ENCODE measurements at places on chromosomes 5 and 9.

DNA sequence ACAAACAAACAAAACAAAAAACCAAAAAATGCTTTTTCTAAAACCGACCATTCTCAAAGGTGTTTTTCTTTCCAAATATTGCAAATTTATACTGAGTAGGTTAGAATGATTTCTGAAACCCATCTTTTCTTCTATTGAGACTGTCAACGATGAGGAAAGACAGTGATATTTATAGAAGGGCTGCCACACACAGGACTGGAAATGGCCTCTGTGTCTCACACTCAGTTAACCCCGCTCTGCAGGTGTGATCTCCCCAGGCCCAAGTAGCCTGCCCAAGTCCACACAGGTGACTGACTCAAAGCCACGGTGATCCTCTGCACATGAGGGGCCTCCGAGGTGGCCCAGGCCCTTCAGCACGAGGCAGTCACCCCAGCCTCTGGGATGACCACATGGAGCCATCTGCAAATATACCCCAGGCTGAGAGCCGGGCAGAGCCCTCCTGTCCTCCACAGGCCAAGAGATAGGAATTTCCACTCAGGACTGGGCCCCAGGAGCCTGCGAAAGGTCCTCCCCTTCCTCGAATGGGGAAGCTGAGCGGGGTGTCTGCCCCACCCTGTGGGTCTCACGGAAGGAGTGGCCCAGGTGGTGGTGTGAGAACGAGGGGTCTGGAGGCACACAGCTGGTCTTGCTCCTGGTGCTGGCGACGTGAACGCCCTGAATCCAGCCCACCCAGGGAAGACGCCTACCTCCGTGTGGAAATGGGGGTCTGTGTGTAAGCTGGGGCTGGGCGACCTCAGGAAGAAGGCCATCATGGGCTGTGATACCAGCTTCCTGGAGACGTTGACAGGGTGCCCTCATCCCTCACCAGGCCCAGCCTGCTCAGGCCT lies 53.0 kb upstream of the PHYKPL start:
- DNase-seq = no peak

DNA sequence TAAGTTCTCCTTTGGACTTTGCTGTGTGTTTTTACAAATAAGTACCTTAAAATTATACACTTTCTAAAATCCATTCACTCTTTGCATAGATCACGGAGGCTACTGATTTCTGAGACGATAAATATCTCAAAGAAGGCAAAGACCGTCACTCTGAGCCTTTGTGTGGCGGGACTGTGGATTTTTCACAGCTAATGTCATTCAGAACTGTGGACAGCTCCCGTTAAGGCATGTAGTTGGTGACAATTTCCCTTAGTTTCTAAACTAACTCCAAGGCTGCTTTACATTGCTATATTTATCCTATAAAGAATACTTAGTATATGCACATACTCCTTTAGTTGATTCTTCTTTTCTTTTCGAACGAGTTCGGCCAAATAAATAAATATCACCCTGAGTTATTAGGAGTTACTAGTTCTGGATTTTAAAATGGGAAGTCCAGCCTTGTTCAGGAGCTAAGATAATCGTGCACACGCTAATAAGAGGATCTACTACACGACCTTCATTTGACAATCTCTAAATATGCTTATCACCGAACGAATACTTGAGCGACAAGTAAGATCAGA lies 1.8 kb downstream of the HCN1 start:
- no peak for DNase-seq

DNA sequence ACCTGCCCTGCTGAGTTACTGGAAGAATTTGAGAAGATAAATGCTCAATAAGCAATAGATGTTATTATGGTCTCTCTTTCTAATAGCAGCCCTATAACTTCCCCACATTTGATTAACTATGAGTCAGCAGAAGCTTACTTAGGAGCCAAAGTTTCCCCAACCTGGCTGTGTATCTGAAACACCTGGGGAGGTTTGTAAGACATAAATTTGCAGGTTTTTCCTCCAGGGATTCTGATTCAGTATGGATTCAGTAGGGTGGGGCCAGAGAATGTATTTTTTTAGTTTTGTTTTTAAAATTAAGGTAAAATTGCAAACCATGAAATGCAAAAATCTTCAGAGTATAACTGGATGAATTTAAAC lies 44.9 kb upstream of the GNPDA1 start:
- no peak for DNase-seq

- no peak for DNase-seq
Observed at GRCh38 chr5:4511996-4512656, 628.0 kb upstream of the ADAMTS16 start.

- DNase-seq = no peak
Observed at GRCh38 chr5:59673438-59674058, 220.0 kb downstream of the PDE4D start.

DNA sequence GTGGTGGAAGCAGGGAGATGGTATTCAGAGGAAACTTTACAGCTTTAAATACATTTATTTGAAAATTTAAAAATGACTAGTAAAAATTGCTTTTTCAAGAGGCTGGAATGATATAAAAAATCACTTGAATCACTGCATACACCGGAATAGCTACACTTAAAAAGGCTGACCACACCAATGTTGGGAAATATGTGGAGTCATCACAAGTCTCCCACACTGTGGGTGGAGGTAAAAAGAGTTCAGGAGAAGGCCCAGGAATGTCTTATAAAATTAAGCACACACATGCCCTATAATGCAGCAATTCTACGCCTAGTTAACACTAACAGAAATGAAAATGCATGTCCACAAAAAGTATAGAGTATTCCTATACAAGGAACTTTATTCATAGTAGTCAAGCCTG lies 198.1 kb downstream of the ROR2 start:
- no peak for DNase-seq

GRCh38 chr5:14458414-14458813 lies 123.2 kb upstream of the OTULINL start:
- DNase-seq = no peak

GRCh38 chr9:118957585-118957984 lies 411.6 kb downstream of the BRINP1 start:
- no peak for DNase-seq

GRCh38 chr5:54243483-54244080 lies 66.8 kb downstream of the ARL15 start:
- DNase-seq = no peak

DNA sequence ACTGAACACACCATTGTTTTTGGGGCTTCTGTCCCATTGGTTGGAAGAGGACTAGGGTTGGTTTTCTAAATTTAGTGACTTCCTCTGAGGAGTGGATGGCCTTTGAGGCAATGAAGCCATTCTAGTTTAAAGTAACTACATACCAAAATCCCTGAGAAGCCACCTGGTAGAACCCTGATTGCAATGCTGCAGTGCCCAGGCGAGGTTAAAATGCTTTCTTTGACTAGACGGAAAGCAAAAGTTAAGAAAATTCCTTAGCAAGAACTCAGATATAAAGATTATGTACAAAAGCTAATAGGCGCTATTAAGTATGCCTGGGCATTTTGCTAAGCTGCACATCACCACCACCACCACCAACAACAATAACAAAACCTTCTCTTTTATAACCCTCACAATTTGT lies 20.6 kb downstream of the GLRX start:
- no peak for DNase-seq

DNA sequence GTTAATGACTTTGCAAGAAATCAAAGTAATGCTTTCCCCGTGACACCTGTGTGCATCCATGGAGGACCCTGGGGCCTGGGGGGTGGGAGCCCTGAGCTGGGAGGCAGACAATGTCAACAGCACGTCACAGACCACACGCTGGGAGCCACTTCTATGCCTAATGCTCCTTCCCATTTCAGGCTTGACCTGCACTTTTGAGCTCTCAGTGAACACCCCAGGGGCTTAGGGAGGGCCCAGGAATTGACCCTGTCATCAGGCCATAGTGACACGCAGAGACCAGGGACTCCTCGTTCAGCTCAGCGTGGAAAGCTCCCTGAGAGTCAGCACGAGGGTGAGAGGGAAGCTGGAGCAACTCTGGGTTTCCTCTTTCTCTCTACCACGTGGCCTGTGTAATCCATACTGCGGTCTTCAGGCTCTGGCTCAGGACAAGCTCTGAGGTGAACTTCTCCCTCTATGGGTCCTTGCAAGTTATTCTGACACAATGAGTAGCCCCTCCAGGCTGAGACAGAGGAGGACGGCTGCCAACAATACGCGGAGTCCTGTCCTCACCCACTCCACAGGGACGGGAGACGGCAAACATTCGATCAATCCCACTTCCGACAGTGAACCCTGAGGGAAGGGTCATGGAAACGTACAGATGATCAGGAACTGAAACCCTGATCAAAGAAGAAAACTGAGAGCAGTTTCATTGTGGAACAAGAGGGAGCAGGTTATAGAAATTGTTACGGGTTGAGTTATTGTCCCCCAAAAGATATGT lies 130.8 kb upstream of the IRX4 start:
- no peak for DNase-seq

GRCh38 chr9:3014178-3014577 lies 170.3 kb upstream of the PUM3 start:
- no peak for DNase-seq

- no peak for DNase-seq
Observed at GRCh38 chr9:133905493-133905892, 86.6 kb downstream of the VAV2 start.

DNA sequence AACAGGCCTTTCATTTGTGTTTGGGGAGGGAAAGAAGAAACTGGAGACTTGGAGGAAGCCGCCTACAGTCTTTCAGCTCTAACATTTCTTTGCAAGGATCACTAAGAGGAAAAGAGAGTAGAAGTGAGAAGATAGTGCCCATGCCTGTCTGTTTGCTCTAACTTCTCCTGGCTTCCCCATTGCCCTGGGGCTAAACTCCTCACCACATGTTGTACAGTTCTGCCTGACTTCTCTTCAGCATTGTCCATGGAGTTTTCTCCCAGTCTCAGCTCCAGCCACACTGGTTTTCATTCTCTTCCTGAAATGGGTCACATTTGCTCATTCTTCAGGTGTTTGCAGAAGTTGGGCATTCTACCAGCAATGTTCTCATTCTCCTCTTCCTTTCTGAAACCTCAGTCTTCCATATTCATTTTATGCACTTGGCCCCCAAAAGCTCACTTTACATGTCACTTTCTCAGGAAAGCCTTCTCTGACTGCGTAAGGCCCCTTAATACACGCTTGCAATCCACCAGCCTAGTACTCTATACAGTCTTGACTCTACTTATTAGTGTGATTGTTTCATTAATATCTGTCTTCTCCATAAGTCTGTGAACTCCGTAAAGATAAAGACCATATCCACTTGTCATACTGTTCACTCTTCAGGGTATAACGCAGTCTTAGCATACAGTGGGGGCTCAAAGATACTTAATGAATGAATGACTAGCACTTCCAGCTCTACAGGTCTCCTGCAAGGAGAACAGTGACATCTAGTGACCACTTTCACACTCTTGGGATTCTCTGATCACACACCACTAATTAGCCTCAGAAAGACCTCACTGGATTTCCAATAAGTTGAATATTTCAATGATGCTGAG lies 40.2 kb upstream of the TRIM32 start:
- DNase-seq = no peak

GRCh38 chr9:122336866-122337555 lies 33.8 kb upstream of the PTGS1 start:
- DNase-seq = no peak

- no peak for DNase-seq
Observed at GRCh38 chr9:35842795-35843194, 13.8 kb downstream of the TMEM8B start.

DNA sequence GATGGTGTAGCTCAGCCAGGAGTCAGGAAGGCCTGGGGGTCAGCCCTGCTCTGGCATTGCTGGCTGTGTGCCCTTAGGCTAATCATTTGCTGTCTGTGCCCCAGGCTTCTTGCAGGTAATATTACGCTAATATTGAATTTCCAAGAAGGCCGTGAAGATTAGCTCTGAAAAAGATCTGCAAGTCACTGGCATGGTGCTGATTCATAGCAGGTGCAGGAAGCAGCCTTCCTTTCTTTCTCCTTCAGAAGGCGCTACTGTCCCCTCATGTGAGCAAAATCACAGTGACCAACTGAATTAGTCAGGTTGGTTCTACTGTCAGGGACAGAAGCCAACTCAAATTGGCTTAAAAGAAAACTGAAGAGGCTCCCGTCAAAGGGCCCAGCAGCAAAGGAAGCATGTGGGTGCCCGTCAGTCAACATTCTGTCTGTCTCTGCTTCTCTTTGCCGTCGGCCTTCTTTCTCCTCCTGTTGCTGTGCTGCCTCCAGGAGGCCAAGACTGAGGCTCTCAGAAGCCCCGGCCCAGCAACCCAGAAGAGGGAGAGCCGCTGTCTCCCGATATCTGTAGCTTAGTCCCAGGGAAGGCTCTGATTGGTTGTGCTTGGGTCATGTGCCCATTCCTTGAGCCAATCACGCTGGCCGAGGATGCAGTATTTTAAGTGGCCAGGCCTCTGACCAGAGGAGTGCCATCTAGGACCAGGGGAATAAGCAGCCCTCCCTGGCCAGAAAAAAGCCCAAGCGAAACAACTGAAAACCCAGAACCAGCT lies 67.8 kb upstream of the NEURL1B start:
- DNase-seq = no peak

- no peak for DNase-seq
Observed at GRCh38 chr9:36716496-36716895, 143.8 kb downstream of the MELK start.

- DNase-seq = no peak
Observed at GRCh38 chr9:91410161-91410560, 13.5 kb downstream of the NFIL3 start.

- DNase-seq = no peak
Observed at GRCh38 chr9:114652776-114653555, 4.6 kb downstream of the TEX53 start.

DNA sequence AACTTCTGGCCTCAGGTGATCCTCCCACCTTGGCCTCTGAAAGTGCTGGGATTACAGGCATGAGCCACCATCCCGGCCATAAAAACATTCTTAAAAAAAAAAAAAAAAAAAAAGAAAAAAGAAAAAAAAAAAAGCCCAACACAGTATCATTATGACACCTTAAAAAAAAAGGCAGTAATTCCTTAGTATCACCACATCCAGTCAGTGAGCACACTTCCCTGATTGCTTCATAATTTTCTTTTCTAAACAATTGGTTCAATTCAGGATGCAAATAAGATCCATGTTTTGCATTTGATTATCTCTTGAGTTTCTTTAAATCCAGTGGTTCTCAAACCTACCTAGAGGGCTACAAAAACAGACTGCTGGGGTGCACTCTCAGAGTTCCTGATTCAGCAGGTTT lies 182.5 kb downstream of the CDK5RAP2 start:
- DNase-seq = no peak

DNA sequence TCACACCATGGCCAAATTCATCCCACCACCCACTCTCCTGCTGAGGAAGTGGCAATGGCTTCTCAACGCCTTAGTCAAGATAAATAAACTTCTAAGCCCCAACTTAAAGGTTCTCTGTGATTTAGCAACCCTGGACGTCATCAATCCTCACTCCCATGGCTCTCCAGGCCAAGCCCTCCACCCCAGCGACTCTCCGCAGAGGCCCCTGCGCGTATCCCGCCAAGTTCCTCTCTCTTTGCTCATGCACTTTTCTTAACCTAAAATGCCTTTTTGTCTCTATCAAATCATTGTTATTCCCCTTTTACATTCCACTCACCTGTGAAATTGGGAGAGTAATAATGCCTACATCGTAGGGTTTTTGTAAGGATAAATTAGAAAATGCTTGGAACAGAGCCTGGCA lies 88.6 kb downstream of the NRG2 start:
- no peak for DNase-seq

Data from coronary artery (tissue), 2 donors.